ENCODE measurements at places on chromosomes 11 and 22.

DNA sequence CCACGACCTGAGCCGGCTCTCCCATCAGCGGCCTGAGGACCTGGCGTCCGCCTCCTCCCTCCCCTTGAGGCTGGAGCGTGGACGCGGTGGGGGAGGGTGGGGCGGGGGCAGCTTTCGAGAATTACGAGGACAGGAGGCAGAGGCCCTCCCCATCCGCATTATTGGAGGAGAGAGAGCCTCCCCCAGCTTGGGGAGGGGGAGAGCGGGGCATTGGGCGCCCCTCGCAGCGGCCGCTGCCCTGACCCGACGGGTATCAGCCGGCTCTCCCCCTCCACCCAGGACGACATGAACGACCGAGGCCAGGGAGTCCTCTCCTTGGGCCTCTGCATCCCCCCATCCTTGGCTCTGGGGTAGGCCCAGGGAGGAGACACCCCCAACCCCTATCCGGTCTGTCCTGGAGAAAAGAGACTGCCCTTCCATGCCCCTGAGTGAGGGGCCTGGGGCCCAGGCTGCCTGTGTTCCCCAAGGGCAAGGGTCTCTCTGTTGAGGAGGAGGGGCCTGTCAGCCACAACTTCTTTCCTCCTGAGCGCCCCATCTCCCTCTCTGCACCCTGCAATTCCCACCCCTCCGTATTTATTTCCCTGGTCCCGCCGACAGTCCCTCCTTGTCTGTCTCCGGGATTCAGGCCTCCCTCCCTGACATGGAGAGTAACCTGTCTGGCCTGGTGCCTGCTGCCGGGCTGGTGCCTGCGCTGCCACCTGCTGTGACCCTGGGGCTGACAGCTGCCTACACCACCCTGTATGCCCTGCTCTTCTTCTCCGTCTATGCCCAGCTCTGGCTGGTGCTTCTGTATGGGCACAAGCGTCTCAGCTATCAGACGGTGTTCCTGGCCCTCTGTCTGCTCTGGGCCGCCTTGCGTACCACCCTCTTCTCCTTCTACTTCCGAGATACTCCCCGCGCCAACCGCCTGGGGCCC is 495 bp downstream of the GPR137 start:
- peak; percentile 38 for DNase-seq

- no peak for DNase-seq
Observed at GRCh38 chr22:23500508-23501260, 79.4 kb downstream of the IGLL1 start.

GRCh38 chr22:30390974-30391691 is 3.9 kb upstream of the RNF215 start:
- DNase-seq, result peak; percentile 85

DNA sequence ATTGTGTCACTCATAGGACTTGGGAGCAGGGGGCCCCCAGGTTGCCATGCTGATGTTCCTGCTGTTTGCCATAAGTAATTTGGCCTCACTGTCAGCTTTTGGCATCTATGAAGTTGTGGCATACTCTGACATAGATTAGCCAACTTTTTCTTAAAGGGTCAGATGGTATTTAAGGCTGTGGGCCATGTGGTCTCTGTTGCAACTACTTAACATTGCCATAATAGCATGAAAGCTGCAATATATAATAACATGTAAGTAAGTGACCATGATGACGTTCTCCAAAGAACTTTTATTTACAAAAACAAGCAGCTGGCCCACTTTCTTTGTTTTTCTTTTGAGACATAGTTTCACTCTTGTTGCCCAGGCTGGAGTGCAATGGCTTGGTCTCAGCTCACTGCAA is 2.2 kb upstream of the TMEM216 start:
- no peak for DNase-seq

DNA sequence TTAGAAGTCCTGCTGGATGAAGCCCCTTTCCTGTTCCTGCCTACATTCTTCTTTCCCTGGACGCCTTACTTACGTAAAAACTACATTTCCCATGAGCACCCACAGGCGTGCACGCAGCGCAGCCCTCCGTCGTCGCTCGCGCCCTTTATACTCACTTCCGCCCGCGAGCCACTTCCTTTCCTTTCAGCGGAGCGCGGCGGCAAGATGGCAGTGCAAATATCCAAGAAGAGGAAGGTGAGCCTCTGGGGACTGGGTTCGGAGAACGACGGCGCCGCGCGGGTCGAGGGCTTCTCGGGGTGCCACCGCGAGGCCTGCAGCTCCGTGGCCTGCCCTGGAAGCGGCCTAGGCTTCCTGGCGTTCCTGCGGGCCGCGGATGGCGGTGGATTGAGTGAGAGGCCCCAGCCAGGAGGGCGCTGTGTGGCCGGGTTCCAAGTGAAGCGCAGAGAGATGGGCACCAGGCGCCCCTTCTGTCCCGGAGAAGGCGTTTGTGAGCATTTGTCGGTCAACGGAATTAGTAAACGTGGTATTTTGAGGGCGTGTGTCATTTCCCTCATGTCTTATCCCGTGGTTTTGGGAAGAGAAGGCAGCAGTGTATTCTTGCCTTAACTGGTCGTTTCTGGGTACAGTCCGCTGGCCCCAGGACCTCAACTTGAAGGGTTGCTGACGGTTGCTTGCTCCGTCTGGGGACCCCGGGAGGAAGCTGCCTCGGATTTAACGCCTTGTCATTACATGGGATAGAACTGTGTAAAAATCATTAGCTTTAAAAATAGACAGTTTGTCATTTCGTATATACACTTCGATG is at the start of gene RPS3:
Gene RPS3 (plus strand): TSS at position 175 of the 802 bp plus-strand sequence. CDS start 30 bp downstream, at position 205.
- DNase-seq, result peak; percentile 90

- no peak for DNase-seq
Observed at GRCh38 chr22:50071432-50072166, 13.5 kb upstream of the TTLL8 start.

DNA sequence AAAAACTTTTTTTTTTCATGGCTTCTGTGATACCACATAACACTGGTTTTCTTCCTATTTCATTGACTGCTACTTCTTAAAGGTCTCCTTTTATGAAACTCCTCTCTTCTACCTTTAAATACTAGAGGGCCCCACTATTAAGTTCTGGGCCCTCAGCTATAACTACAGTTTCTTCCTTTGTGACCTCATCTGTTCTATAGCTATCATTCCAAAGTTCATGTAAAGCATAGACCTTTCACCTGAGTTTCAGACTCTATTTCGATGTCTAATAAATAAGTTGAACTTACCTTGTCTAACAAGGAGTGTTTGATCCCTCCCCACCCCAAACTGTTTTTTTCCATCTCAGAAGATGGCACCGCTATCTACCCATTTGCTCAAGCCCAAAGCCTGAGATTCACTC is 35.2 kb downstream of the PAAF1 start:
- no peak for DNase-seq

- no peak for DNase-seq
Observed at GRCh38 chr22:33864723-33865130, 55.5 kb downstream of the LARGE1 start.

- no peak for DNase-seq
Observed at GRCh38 chr11:2234963-2235362, 35.4 kb downstream of the ASCL2 start.

DNA sequence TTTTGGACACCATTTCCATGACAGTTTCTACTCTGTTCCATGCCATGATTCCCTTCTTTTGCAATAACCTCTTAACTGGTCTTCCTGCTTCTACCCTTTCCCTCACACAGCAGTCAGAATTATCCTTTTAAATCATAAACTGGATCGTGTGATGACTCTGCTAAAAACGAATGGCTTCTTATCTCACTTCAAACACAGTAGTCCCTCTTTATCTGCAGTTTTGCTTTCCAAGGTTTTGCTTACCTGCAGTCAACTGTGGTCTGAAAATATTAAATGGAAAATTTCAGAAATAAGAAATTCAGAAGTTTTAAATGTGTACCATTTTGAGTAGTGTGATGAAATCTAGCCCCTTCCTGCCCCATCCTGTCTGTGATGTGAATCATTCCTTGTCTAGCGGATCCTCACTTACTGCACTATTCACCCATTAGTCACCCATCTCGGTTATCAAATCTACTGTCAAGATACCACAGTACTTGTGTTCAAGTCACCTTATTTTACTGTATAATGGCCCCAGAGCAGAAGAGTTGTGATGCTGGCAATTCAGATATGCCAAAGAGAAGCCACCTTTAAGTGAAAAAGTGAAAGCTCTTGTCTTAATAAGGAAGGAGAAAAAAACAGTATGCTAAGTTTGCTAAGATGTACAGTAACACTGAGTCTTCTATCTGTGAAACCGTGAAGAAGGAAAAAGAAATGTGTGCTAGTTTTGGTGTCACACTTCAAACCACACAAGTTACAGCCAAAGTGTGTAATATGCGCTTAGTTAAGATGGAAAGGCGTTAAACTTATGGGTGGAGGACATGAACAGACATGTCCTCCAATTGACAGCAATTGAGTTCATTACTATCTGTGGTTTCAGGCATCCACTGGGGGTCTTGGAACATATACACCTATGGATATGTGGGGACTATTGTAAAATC is 283.0 kb downstream of the DDX10 start:
- DNase-seq, result no peak

GRCh38 chr11:8224161-8224591 is 39.5 kb downstream of the LMO1 start:
- DNase-seq, result no peak

- DNase-seq, result no peak
Observed at GRCh38 chr22:28430466-28431025, 249.1 kb downstream of the TTC28 start.

GRCh38 chr11:123145661-123146060 is 49.4 kb downstream of the CLMP start:
- DNase-seq, result no peak

DNA sequence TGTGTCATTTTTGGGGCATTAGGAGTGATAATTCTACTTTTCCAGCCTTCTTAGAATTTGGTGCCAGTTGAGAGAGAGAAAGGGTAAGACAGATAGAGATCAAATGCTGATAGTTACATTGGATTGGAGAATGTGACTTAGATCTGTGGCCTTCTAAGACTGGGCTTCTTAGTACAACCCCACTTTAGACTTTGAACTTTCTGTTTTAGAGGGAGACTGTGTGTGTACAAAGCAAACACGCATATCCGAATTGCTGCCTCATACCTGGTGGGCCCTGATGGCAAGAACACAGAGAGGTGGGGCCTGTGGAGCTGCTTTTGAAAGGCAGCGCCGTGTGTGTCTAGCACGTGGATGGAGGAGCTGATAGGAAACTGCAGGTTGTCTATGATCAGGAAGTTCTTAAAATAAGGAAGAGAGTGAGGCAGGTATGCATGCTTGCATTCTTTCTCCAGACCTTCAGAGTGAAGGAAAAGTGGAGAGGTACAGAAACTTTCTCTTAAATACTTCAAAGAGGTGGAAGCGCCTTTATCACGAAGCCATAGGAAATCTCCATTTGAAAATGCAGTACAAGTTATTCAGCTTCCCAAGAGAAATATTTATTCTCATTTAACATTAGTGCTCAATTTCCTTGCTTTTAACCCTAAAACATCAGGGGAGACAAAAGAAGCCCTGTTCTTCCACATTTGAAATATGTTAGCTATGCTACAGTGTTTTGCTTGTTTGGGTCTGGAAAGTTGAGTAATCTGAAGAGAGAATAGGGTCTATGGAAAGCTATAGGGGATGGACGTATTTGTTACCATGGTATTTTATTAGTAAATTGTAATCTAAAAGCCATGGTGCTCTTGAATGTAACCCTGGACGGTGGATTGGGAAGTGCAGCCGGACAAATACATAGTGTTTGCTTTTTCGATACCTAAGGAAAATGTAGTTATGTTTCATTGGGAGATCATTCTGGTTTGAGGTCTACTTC is 13.7 kb downstream of the PDHX start:
- no peak for DNase-seq

DNA sequence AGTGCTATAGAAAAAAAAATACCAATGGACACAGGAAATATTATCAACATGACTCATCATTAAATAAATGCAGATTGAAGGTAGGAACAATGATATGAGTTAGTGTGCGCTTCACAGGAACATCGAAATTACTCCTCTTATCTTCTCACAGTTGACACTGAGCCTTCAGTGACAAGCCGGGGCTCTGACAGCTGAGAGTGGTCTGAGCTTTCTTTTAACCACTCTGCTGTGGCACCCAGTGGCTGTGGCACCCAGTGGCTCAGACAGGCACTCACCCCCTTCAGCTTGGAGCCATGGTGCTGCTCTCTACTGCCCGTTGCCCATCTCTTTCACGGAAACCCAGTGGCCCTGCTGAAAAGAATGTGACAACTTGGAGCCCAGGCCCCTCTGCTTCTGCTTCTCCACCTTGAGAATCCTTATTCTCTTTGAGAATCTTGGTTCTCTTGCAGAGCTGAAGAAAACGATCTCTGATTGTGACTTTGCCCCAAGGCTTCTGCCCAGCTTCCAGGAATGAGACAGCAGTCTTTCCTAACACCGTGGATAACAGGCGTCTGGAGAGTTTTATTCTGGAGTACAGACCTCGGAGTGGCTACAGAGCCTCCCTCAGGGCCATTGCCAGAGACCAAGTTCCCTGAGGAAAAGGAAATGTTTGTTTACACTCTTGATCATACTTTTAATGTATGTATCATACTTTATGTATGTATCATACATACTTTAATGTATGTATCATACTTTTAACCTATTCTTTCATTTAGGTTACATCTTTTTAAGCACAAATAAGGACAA is 37.1 kb upstream of the OR8B8 start:
- no peak for DNase-seq

DNA sequence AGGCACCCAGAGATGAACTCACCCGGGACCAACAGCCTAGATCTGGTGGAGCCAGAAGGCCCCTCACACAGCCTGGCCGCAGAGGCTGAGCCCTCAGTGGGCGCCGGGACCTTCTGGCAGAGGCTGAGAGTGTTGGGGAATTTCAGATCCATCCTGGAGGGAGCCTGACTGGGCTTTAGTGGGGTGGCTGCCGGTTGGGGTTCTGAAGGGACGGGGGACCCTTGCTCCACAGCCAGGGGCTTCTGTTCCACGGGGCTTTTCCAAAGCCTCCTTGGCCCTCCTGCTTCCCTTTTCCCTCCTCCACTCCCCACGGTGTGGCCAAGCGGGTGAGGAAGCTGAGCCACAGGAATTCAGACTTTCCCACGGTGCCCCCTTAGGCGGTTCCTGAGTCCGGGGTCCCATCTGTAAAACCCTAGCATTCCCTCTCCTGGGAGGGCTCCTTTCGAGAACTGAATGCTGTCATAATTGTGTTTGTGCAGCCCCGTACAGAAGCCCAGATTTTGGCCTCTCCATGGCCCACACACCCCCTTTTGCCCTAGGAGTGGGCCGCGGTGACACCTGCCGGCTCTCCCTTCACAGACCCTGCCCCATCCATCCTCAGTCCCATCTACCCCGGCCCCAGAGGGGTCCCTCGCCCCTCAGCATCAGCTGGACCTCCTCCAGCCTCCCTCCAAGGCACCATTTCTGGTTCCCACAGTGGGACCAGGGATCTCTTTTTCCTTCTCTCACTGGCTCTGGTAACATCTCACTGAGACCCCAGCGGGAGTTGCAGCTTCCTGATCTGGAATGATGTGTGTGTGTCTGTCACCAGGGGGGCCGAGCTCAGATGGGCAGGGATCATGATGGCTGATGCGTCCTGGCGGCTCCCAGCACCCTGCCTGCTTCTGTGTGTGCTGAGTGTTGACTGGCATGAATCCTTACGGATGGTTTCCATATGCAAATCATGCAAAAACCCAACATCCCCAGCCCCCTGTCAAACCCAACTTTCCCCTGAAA is 1048.4 kb downstream of the TBC1D22A start:
- no peak for DNase-seq

GRCh38 chr11:88039476-88040147 is 135.6 kb downstream of the RAB38 start:
- no peak for DNase-seq

- DNase-seq, result no peak
Observed at GRCh38 chr11:46281371-46281831, 3.9 kb downstream of the CREB3L1 start.

- no peak for DNase-seq
Observed at GRCh38 chr11:48032721-48033120, 52.4 kb downstream of the PTPRJ start.

Data from activated CD4-positive, alpha-beta T cell treated with anti-CD3 and anti-CD28 coated beads, Interleukin-2, amount 50 U/mL, for 48 hours (primary cell).